ENCODE measurements at places on chromosomes 7 and 10.

DNA sequence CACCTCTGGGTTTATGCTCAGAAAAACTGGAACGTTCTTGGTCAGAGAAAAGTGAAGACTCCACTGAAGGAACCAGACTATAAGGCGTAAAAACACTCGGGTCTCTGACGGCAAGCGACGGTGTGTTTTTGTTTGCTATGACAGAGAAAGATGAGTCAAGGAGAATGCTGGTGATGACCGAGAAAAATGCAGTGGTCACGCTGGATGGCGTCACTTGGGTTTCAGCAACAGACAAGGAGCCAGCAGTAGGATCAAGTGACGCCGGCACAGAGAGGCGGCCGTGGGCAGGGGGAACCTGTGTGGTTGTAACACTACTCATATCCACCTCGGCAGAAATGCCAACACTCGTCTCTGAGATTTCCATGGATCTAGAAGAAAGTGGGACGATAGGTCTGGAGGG, 63.4 kb downstream of the KIAA1549 start:
- no peak for DNase-seq

GRCh38 chr7:69047151-69047754, 551.0 kb upstream of the AUTS2 start:
- no peak for DNase-seq

DNA sequence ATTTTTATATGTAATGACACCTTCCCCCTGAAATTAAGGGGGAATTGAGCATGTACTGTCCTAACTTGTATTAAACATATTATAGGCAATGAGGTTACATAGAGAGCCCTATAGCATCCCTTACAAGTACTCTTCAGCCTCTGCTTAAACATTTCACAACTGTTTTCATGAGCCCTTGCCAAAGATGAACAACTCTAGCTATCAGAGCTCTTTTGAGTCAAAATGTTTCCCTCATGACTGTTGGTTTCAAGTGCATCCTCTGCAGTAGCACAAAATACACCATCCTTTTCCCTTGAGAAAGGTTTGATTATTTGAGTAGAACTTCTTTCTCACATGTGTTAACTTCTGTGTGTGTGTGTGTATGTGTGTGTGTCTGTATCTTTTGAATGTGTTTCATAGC, 1157.6 kb upstream of the CELF2 start:
- DNase-seq: no peak

DNA sequence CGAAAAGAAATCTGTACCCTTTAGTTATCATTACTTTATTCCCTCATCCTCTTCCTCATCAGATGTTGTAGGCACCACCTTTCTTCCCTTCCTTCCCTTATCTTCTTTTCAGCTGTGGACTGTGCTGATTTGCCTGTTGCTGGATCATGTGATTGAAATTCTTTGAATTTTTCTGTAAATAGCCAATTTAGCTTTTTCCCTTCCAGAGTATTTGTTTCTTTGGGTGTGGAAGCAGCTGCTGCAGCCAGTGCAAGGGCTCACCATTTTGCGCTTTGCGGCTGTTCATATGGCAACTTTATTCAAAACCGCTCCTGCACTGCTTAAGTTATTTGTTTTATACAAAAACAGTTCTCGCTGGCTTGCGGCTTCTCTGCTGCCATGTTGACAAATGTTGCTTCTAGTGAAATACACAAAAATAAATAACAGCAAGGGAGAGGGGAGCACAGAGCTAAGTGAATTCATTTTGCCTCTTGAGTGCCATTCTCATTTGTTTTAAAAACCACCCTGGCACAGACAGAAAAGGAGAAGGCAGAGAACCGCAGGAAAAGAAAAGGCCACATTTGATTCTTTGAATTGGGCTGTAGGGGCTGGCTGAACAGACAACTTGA, 151.2 kb downstream of the AUTS2 start:
- DNase-seq: no peak

- no peak for DNase-seq
Measured at GRCh38 chr7:45267262-45267661, 109.7 kb downstream of the RAMP3 start.

All from stimulated activated CD8-positive, alpha-beta memory T cell treated with anti-CD3 and anti-CD28 coated beads, Interleukin-4, amount 100 ng/mL, for 4 hours (primary cell).